GM12864 (cell line): ENCODE measurements at places on chromosomes 1 and 21.

GRCh38 chr1:213650603-213651002 is 337.2 kb upstream of the PROX1 start:
- no peak for DNase-seq

DNA sequence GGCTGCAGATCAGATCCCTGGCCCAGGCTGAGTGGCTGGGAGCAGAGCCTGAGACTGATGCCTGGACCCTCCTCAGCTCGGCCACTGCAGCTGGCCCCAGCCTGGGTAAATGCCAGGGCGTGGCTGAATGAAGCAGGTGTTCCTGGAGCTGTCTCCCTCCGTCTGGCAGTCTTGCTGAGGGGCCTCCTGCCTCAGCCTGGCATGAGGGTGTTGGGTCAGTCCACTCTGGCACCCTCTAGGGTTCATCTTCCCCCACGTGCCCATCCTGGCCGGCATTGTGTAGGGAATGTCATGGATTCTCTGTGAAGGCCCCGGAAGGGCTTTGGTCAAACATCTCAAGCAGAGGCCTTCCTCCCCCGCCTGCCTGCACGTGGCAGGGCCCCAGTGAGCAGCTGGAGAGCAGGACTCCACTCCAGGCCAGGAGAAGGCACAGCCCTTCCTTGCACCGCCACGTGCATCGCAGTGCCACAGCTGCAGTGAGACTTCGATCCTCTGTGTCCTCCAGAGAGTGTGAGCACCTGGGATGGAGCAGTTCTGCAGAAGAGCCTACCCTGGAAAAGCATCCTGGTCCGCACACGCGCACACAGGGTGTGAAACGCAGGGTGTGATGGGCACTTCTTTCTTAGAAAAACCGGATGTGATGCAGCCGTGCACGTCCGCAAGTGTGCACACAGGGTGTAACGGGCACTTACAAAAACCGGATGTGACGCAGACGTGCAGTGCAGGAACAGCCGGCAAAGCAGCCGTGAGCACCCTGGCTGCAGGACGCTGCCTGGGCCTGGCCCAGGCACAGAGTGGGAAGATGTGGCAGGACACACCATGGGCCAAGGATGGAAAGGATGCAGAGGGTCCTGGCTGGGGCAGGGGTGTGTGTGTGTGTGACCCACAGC is 4.6 kb upstream of the KRTAP10-4 start:
- no peak for DNase-seq

DNA sequence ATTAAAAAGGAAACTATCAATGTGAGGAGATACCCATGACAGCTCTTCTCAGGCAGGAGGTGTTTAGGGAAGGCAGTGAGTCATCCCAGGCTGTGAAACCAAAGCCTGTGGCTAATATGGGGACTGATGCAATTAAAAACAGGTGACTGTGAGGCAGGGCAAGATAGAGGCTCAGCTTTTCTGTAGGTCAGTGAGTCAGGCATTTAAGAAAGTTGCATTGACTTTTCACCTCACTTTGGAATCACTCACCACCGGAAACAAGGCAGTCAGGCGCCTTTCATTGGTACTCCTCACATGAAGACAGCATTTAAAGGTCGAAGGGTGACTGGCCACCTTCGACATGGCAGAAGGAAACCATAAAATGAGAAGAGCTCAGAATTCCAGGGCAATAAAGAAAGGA is 54.5 kb downstream of the PAPPA2 start:
- no peak for DNase-seq

DNA sequence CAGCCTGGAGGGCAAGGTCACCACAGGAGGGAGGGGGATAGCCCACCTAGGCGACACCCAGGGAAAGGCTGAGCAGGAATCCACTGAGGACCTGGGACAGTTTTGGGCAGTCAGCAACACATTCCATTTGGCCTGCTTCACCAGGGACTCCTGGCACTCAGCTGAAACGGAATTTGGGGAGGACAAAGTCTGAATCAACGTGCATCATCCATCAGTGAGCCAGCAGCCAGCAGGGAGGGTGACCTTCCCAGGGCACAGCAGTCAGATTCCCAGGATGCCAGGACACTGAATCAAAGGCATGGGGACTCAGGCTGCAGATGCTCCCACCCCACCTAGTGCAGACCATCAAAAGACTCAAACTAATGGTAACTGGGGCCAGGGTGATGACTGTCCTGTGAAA is 4.6 kb downstream of the SH3BP5L start:
- DNase-seq, result no peak

GRCh38 chr1:19206947-19207346 is 3.1 kb downstream of the UBR4 start:
- no peak for DNase-seq

DNA sequence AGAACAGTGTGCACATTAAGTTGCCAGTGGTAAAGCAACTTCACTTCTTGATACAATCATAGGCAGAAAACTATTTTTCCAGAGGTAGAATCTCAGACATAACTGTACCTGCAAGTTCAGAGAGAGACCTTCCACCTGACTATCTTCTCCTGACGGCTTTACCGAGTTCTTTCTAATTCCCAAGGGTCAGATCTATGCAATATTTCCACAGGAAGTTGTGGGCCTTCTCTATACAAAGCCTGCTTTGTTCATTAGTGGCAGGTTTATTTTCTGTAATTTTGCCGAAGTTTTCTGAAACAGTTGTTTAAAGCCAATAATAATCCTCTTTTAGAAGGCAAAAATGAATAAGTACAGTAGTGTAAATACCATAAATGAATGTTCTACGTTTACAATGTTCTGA is 58.2 kb upstream of the RCC1 start:
- no peak for DNase-seq

DNA sequence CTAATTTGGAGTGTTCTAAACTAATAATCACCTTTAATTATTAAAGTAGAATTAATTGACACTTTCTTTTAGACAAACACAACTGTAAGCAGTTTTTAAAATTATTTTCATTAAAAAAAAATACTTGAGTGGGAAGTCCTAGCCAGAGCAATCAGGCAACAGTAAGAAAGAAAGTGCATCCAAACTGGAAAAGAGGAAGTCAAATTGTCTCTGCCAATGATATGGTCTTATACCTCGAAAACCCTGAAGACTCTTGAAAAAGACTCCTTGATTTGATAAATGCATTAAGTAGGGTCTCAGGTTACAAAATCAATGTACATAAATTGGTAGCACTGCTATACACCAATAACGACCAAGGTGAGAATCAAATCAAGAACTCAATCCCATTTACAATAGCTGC is 83.0 kb upstream of the GADD45A start:
- no peak for DNase-seq

GRCh38 chr1:21647431-21648351 is 21.5 kb downstream of the RAP1GAP start:
- no peak for DNase-seq
